ENCODE measurements at places on chromosomes 6 and 20. TPM values are rescaled to one million over a fixed set of nuclear protein-coding genes. Genes with fewer than 3 reads are reported as not detected.

GRCh38 chr20:1163105-1163504 lies 21.7 kb downstream of the TMEM74B start:
- H3K27ac ChIP-seq = no peak overlapping the region
- H3K27me3 ChIP-seq = no peaks in the 10 kb centered on the region
- no peaks in the 10 kb centered on the region for H3K4me1 ChIP-seq

DNA sequence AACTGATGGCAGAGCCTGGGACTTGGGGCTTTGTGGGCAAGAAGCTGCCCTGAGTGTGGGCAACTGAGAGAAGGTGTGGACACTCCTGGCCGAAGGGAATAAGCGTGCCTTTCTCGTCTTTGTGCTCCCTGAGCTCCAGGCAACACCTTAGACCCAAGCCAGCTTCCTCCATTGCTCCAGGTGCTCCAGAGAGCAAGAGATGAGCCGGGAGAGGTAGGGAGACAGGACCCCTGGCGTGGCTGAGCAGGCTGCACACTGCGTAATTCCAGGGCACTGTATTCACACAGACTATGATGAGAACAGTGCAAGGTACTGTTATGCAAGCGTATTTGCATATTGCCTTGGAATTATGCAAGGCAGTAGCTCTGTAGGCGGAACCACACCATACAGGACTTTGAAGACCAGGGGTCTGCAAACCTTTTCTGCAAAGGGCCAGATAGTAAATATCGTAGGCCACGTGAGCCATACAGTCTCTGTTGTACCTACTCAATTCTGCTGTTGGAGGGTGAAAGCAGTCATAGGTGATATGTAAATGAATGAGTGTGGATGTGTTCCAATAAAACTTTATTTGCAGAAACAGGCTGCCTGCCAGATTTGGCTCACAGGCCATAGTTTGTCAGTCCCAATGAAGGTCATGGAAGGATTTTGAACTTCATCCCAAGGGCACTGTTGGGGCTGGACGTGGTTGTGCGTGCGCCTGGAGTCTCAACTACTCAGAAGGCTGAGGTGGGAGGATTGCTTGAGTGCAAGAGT lies 42.1 kb upstream of the FAM83D start:
- no peak overlapping the region for H3K27ac ChIP-seq
- H3K27me3 ChIP-seq = no peaks in the 10 kb centered on the region
- H3K36me3 ChIP-seq = no peaks in the 10 kb centered on the region
- no peaks in the 10 kb centered on the region for H3K4me1 ChIP-seq
- DNase-seq = no peak

DNA sequence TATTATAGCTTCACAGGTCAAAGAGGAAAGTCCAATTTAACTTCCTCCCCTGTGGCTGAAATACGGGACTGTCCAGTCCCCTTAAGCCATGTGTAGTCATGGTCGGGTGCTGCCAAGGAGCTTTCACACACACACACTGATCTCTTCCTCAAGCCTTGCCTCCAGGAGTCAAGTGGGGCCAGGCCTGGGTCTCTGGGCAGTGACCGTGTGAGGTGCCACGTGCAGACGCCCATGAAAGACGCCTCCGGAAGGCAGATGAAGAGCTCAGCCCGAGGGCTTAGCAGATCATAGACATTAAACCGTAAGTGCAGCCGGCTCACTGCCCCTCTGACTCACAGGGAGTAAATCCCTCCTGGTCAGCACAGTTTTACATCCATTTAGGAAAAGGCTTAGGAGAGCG lies 4.2 kb downstream of the GABRR2 start:
- H3K4me3 ChIP-seq = no peak overlapping the region
- no peak overlapping the region for H3K27ac ChIP-seq
- H3K4me1 ChIP-seq = peaks cover 18% of the 10 kb centered on the region
- no peaks in the 10 kb centered on the region for H3K36me3 ChIP-seq

- H3K36me3 ChIP-seq = no peaks in the 10 kb centered on the region
- no peak for DNase-seq
These were observed 482.8 kb downstream of the LMBRD1 start for GRCh38 chr6:69314001-69314400.

DNA sequence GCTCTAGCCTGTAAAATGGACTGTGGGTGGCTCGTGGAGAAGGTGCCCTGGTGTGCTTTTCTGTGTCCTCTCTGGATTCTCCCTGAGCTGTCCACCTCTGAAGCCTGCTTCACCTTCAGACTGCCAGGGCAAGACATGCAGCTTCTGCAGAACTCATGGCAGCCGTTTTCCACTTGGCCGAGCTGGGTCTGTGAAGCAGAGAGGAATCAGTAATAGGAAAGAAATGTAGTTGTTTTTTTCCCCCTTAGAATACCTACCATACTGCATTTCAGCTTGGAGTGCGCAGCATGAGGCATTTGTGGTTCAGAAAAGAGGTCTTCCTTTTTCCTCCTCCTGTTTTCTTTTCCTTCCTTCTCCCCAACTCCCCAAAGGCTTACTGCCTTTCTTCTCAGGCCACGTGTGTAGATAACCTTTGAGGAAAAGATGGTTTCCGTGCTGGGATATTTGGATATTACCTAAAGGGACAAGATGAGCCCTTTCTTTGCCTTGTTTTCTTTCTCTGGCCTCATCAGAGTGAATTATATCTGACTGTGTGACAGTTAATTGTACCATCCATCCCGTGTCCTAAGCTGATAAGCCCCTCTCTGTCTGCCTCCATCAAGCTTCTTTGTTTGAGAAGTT lies 39.4 kb downstream of the RREB1 start:
- no peak overlapping the region for H3K4me3 ChIP-seq
- DNase-seq = no peak
- peaks cover 59% of the 10 kb centered on the region for H3K4me1 ChIP-seq
- peak overlapping the region; percentile 73 for H3K27ac ChIP-seq

GRCh38 chr6:43096451-43097097 lies 20.5 kb downstream of the PTK7 start:
- H3K36me3 ChIP-seq = no peaks in the 10 kb centered on the region
- no peaks in the 10 kb centered on the region for H3K27me3 ChIP-seq
- no peak overlapping the region for H3K27ac ChIP-seq
- no peak overlapping the region for H3K4me3 ChIP-seq
- no peaks in the 10 kb centered on the region for H3K4me1 ChIP-seq

- DNase-seq = no peak
- H3K4me3 ChIP-seq = no peak overlapping the region
- H3K4me1 ChIP-seq = no peaks in the 10 kb centered on the region
- no peaks in the 10 kb centered on the region for H3K36me3 ChIP-seq
- H3K27ac ChIP-seq = no peak overlapping the region
These were observed 16.6 kb upstream of the AMD1 start for GRCh38 chr6:110858016-110858415.

DNA sequence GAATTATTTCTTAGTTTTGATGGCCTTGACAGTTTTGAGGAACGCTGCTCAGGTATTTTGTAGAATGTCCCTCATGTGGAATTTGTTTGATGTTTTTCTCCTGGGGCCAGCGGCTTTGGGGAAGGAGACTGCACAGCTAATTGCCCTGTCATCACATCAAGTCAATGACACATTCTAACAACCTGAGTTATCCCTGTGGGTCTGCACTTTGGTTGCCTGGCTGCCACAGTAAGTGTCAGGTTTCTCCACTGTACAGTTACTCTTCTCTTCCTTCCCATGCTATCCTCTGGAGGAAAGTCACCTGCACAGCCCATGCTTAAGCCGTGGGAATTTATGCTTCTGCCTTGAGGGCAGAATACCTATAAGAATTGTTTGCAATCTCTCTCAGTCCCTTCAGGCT lies 1.4 kb upstream of the TREML4 start:
- no peaks in the 10 kb centered on the region for H3K4me1 ChIP-seq
- no peak overlapping the region for H3K27ac ChIP-seq
- H3K4me3 ChIP-seq = no peak overlapping the region
- no peaks in the 10 kb centered on the region for H3K36me3 ChIP-seq
- H3K27me3 ChIP-seq = no peaks in the 10 kb centered on the region
- no peak for DNase-seq

GRCh38 chr20:43800186-43800585 lies 73.4 kb upstream of the GTSF1L start:
- no peak overlapping the region for H3K4me3 ChIP-seq
- no peak for DNase-seq
- no peak overlapping the region for H3K27ac ChIP-seq

Gene DLL1
- 6.6 TPM for total RNA-seq

Gene ACTL10
- total RNA-seq = 3.8 TPM

Gene IFNGR1
- 73.8 TPM for total RNA-seq

Gene CALHM4
- total RNA-seq = not detected
